ENCODE measurements at places on chromosomes 11 and 22.

DNA sequence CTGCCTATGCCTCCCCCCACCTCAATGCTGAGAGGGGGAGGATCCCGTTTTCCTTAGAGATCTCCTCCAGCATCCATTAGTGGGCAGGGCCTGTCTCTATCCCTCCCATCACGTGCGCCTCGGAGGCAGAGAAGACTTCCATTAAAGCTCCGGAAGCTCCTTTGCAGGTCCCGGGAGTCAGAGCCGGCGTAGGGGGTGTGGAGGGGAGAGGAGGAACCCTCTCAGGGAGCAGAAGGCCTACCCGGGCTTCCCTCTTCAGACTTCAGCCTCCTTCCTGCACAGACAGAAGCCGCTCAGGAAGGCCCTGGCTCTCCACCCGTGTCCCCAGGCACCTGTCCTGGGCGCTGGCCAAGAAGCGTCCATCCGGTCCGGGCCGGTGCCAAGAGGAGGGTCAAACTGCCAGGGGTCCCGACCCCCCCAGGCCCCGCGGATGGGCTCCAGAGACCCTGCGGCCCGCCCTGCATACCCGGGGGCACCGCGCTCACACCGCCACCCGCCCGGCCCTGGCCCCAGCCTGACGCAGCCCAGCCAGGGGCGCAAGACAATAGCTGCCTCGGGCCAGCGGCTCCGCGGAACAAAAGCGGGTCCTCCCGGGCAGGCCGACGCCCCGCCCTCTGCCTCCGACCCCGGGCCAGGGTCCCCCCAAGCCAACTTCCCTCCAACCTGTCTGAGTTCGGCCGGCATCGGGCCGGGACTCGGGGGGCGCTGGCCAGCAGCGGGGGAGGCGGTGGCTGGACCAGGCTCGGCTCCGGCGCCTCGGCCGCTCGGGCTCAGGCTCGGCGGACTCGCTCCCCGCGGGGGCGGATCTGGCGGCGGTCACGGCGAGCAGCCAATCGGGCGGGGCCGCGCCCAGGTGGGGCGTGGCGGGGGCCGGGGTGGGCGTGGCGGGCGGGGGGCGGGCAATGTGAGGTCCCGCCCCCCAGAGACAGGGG, 29.9 kb downstream of the ARVCF start:
- peak; percentile 65 for DNase-seq

GRCh38 chr11:72750556-72751115, 1.6 kb downstream of the ARAP1 start:
- no peak for DNase-seq

GRCh38 chr22:25536589-25536988, 27.9 kb upstream of the GRK3 start:
- DNase-seq = no peak

GRCh38 chr11:86180423-86180822, 64.1 kb upstream of the EED start:
- DNase-seq = no peak

DNA sequence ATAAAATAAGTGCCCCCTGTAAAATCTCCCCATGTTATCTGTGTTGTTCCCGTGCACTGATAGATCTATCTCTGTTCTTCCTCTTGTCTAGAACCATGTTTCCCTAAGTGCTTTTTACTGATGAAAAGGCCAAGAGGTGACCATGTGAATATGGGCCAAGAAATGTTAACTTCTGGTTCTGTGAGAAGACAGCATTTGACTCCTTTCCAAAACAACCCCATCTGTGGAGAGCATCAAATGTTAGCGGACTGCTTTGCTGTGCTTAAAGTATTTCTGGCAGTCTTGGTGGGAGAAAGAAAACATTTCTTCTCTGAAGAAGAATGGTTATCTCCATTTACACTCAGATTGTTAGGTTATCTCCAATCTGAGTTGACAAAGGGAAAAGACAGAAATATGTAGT, 58.6 kb upstream of the GUCY1A2 start:
- DNase-seq = no peak

DNA sequence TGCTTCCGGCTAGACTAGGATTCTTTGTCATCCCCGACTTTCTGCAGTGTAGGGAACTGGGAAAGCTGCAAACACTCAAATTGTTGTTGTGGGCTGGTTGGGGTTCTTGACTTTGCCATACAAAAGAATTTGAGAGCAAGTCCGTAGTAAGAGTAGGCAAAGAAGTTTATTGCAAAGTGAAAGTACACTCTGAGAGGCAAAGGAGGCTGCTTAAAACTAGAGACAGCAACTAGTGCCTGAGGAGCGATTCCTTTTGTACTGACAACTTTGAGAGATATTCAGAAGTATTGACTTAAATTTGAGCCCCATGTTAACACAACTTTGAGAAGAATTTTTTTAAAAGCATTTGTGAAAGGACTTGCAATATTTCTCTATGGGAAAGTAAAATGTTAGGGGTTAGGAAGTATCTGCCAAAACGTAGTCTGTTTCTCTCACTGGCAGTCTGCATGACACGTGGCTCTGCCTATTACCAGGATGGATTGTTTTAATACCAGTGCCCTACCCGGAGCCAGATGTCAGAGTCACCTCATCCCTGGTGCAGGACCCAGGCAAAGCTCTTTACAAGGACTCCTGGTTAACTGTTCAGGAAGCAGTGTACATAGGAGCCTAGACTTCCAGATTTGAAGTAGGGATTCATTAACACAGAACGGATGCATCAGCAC, 85.0 kb upstream of the CLPB start:
- peak; percentile 5 for DNase-seq

DNA sequence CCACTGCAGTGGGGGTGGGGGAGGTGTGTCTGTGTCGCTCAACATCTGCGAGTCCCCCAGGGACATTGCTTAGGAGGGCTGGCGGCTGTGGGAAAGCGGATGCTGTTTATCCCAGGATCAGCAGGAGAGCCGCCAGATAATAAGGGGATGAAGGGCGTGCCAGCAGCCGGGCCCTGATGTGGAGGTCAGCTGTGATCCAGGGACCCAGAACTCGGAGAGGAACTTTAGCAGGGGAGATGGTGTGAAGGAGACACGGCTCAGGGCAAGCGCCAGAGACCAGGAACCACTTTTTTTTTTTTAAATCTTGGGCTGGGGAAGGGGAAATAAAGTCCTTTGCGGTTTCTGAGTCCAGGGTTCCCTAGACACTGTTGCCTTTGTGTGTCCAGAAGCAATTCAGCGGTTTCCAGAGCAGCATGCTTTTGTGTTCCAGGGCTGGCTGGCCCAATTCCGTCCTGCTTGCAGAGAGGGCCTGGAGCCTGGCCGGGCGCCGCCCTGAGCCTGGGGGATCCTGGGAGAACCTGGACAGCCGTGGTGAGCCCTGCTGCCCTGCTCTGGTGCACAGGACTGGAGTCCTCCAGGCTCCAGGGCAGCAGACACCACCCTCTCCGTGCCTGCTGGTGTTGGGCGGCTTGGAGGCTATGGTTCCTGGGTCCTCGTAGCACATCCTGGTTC, at the start of gene GRAMD4:
GRAMD4 (plus strand) TSS at position 557 of the 672 bp plus-strand sequence. CDS start 6,414 bp downstream, outside the sequence.
- DNase-seq = no peak

- DNase-seq = no peak
These were observed 1411.1 kb downstream of the BRD1 start for GRCh38 chr22:48416396-48417224.

- no peak for DNase-seq
These were observed 10.5 kb downstream of the DNAJB13 start for GRCh38 chr11:73961321-73961720.

DNA sequence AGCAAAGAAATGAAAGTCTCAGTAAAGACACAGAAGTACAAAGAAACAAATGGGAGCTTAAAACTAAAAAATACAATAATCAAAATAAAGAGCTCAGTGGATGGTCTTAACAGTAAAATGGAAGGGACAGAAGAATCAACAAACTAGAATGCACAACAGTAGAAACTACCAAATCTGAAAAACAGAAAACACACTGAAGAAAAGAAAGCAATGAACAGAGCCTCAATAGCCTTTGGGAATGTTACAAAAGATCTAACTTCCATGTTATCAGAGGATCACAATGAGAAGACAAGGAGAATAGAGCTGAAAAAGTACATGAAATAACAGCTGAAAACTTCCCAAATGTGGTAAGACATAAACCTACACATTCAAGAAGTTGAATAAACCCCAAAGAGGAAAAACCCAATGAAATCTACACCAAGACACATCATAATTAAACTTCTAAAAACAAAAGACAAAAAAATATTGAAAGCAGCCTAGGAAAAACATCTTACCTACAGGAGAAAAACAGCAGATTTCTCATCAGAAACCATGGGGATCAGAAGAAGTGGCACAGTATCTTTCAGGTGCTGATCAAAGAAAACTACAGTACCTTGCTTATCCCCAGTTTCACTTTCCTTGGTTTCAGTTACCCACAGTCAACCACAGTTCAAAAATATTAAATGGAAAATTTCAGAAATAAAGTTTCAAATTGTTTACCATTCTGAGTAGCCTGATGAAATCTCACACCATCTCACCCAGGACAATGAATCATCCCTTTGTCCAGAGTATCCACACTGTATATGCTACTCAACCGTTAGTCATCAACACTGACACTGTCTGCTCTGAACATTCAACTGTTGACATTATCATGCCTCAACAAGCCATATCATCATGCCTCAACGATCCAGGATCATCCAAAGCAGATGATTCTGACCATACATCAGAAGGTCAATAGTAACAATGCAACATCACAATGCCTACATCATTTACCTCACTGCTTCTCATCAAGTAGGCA, 22.2 kb downstream of the RRAS2 start:
- DNase-seq = no peak

- DNase-seq = no peak
These were observed 63.7 kb downstream of the DSCAML1 start for GRCh38 chr11:117733316-117733715.

DNA sequence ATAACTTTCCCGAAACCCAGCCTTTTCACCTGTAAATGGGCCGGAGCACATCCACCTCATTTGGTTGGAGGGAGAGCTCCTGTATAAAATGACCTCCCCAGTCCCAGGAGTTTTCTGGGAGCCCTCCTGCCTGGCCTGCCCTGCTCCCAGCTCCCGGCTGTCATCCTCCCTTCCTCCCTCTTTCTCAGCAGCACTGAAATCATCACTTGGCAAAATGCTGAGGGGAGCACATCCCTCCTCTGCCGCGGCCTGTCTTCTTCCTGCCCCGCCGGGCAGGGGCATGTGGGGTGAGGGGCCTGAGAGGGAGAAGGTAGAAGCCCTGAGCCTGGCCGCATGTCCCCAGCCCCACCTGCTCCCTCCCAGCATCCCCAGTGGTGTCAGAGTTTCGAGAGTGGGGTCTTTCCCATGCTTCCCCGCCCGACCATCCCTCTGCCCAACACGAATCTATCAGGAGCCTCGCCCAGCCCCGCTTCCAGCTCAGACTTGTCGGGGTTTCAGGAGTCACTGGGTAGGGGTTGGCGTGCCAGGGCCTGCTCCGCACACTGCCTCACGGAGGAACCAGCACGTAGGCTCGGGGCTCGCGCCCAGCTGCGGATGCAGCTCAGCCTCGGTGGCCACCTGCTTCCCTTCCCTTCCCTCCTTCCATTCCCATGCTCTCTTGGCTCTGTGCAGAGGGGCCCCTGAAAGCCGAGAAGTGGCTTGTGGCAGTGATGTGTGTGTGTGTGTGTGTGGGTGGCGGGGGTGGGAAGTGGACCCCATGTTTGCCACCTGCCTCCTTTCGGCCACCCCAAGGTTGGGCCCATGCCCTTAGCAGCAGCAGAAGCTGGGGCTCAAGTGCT, 37.1 kb downstream of the NECTIN1 start:
- DNase-seq = no peak

GRCh38 chr11:7683571-7683970, 10.3 kb upstream of the CYB5R2 start:
- DNase-seq = no peak

DNA sequence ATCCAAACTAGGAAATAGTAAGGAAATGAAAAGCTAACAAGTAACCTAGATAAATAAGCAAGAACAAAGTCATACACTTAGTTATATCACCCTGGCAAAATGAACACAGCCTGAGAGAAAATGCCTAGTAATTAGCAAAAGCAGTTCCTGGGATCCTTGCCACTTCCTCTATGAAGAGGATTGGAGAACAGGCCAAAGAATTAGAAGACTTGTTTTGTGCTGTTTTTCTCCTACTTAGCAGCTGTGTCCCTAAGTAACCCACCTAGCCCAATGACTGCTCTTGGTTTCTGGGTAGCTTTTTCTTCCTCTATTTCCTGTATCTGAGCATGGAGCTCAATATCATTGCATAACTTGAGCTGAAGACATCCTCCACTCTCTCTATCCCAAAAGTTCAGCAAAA, 713.9 kb downstream of the ETS1 start:
- DNase-seq = no peak

GRCh38 chr22:45583504-45583903, 80.8 kb downstream of the FBLN1 start:
- DNase-seq = no peak

- DNase-seq = peak; percentile 85
These were observed 10.0 kb downstream of the SDF2L1 start for GRCh38 chr22:21652010-21652546.

GRCh38 chr11:102722821-102723220, 1.9 kb downstream of the MMP8 start:
- no peak for DNase-seq

GRCh38 chr11:1224111-1224490, 1.2 kb downstream of the MUC5B start:
- no peak for DNase-seq

DNA sequence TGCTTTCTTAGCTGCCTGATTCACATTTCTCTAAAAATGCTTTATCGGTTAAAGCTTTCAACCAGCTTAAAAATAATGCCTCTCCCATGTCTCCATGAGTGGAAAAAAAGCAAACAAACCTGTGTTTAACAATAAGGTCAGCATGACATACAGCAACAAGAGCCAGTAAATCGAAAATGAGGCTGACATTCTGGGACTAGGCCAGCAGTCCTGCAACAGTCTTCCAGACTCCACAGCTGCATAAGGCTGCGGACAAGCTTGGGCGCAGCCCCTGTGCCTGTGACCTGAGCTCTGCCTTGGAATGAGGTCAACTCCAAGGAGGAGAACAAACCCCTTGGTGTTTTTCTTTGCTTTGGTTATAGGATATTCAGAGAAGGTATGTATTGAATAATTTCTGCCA, 95.5 kb downstream of the PGR start:
- DNase-seq = no peak

- DNase-seq = no peak
These were observed 71.3 kb downstream of the TSPAN18 start for GRCh38 chr11:44797886-44798606.

DNA sequence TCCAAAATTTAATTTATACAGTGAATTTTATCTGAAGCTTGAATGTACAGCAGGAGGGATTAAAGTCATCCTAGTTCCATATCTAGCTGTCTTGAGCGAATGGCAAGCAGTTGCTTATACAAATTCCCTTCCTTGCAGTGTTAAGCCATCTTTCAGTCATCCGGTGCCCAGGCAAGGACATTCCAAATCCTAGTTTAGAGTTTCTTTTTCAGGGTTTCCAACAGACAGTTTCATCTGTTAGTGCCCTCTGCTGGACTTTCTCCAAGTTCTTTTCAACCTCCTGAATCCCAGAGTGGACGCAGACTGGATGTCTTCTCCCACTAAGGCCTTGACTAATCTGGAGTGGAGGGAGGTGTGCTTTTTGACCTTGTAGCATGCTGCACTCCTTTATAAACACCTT, 45.4 kb downstream of the GRAMD1B start:
- DNase-seq = no peak

- DNase-seq = no peak
These were observed 3.0 kb downstream of the UFD1 start for GRCh38 chr22:19476023-19476422.

All from stimulated activated CD4-positive, alpha-beta T cell treated with anti-CD3 and anti-CD28 coated beads, Interleukin-2, amount 100 ng/mL, for 48 hours (primary cell).